Right ventricle myocardium inferior (tissue), 1 donor: ENCODE measurements at places on chromosomes 6 and 20. TPM values are rescaled to one million over a fixed set of nuclear protein-coding genes. Genes with fewer than 3 reads are reported as not detected.

DNA sequence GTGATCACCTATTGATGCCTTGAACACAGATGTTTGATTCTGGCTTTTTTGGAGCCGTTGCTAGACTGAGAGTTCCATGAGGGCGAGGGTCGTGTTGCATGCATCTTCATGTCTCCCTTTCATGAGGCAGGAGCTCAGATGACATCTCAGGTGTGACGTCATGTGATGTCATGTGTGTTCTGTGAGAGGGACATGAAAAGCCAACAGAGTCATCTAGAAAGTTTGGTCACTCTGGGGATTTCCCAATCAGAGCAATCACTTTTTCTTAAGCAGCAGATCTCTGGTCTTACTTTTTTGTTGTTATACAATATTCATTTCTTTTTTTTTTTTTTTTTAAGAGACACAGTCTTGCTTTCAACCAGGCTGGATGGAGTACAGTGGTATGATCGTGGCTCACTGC is 411.8 kb downstream of the PREX1 start:
- DNase-seq, result no peak

- no peak for DNase-seq
Observed at GRCh38 chr20:51424270-51425117, 118.0 kb downstream of the NFATC2 start.

- no peak for DNase-seq
Observed at GRCh38 chr6:144745439-144745838, 460.3 kb downstream of the UTRN start.

GRCh38 chr20:36587388-36588070 is 14.1 kb downstream of the TGIF2 start:
- DNase-seq, result no peak

- DNase-seq, result no peak
Observed at GRCh38 chr6:150652848-150653613, 53.3 kb downstream of the PLEKHG1 start.

- DNase-seq, result no peak
Observed at GRCh38 chr6:99579781-99580180, 11.3 kb upstream of the CCNC start.

- DNase-seq, result no peak
Observed at GRCh38 chr6:14811775-14812428, 434.0 kb upstream of the JARID2 start.

DNA sequence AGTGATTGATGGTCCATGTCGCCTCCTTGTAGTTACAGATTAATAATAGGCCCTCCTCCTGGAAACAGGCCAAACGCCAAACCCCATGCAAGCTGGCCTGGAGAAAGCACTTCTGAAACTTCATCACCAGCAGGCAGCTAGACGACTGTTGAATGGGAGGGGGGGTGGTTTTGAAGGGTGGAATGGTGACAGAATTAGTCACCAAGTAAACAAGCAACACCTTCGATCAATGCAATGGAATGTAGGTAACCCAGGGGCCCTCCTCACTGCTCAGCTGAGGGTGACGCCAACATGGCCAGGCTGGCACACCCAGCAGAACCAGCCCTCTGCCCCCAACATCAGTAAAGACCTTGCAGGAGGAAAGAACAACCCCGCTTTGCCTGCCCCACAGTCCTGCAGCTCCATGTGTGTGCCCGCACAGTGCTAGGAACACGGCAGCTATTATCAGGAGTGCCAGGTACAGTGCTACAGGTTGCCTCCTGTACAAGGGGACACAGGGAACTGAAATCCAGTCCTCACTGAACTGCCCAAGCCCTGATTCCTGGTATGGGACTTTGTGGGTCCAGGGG is 2.7 kb downstream of the BCAS1 start:
- DNase-seq, result no peak

- no peak for DNase-seq
Observed at GRCh38 chr20:31671324-31671723, 33.6 kb downstream of the COX4I2 start.

GRCh38 chr6:56729719-56730118 is 87.0 kb upstream of the DST start:
- DNase-seq, result no peak

- no peak for DNase-seq
Observed at GRCh38 chr6:32844839-32845383, 1.1 kb upstream of the PSMB8 start.

- no peak for DNase-seq
Observed at GRCh38 chr20:56631990-56632327, 2.9 kb downstream of the TFAP2C start.

DNA sequence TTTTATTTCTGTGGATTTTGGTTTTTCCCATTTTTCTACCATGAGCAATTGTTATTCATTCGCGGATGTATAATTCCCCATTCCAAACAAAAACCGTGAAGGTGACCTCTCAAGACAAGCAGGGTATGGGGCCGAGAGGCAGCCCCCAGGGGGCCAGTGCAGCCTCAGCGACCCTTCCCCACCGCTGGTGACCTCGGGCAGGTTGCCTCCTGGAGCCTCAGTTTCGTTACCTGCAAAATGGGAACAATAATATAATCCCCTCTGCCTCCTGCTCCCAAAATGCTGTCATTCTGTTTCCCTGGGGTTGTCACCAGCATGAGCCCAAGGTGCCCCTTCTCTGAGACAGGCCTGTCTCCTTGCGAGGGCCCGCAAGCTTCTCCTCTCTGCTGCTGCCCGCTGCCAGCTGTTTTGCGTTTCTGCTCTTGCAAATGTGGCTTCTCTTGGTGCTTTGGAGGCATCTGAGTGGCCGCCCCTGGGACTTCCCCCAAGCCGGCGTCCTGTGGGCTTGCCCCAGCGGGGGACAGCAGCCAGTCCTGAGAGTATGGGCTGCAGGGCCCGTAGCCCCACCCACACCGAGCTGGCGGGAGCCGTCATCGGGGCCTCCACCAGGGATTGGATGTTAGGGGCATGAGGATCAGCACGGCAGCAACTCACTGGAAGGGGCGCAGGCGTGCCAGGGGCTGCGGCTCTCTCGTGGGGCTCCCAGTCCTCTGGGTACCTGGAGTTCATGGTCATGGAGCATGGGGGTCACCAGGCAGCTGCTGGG is 161.9 kb downstream of the TAF4 start:
- peak; percentile 33 for DNase-seq

GRCh38 chr6:2971420-2972218 is at the start of gene SERPINB6:
TSS of gene SERPINB6 (minus strand) at chr6:2971567. CDS start at chr6:2959332, 12,235 bp downstream.
- peak; percentile 92 for DNase-seq

- no peak for DNase-seq
Observed at GRCh38 chr6:140661691-140662090, 1287.2 kb upstream of the CITED2 start.

Gene VIP
- total RNA-seq, result 0.41 TPM

Gene PCSK2
- 1.3 TPM for total RNA-seq

Gene TMEM170B
- 4.8 TPM for total RNA-seq

Gene BCL2L1
- total RNA-seq, result 55.2 TPM

Gene TRIM40
- total RNA-seq, result not detected

Gene C6orf15
- total RNA-seq, result not detected

Gene OR2B2
- total RNA-seq, result not detected

Gene CCHCR1
- 12.3 TPM for total RNA-seq
